ENCODE measurements at places on chromosomes 4 and X.
A peak's percentile ranks its signal among the peaks of the same experiment; 100 is the strongest.

DNA sequence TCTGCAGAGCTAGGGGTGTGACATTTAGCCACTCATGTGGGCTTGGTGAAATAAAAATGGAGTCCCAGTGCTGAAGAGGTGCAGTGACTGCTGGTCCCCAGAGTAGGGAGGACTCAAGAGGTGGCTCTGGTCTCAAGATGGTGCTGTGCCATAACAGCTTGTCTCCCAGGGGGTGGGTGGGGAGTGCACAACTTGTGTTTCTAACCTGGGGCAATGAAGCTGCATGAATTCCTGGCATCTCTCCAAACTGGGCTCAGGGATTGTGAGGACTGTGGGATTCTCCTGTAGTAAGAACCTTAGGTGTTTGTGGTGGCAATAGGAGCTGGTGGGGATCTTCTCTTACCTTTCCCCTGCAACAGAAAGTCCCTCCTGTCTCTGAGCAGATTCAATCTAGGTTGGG is 278.9 kb upstream of the SFRP2 start:
- no peak for DNase-seq

GRCh38 chr4:42399393-42399792 is 2.1 kb downstream of the SHISA3 start:
- no peak for DNase-seq

GRCh38 chr4:85084371-85085094 is 118.0 kb upstream of the WDFY3 start:
- no peak for DNase-seq

- DNase-seq: no peak
Observed at GRCh38 chr4:109040441-109040840, 262.0 kb downstream of the COL25A1 start.

- DNase-seq: no peak
Observed at GRCh38 chrX:18394477-18394876, 30.9 kb upstream of the CDKL5 start.

- DNase-seq: no peak
Observed at GRCh38 chr4:126766241-126766640, 866.5 kb upstream of the INTU start.

DNA sequence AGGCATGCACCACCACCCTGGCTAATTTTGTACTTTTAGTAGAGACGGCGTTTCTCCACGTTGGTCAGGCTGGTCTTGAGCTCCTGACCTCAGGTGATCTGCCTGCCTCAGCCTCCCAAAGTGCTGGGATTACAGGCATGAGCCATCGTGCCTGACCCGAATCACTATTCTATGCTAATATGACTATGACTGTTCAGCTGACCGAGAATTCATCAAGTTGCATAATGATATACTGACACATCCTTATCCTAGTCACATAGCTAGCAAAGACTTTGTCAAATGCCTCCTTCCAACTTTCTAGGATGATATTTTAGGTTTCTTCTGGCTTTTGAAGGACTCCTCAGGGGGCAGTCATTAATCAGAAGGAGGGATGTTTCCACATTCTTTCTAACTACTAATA is 4.8 kb upstream of the GPM6B start:
- no peak for DNase-seq

- no peak for DNase-seq
Observed at GRCh38 chr4:2024683-2025082, 15.9 kb upstream of the NELFA start.

DNA sequence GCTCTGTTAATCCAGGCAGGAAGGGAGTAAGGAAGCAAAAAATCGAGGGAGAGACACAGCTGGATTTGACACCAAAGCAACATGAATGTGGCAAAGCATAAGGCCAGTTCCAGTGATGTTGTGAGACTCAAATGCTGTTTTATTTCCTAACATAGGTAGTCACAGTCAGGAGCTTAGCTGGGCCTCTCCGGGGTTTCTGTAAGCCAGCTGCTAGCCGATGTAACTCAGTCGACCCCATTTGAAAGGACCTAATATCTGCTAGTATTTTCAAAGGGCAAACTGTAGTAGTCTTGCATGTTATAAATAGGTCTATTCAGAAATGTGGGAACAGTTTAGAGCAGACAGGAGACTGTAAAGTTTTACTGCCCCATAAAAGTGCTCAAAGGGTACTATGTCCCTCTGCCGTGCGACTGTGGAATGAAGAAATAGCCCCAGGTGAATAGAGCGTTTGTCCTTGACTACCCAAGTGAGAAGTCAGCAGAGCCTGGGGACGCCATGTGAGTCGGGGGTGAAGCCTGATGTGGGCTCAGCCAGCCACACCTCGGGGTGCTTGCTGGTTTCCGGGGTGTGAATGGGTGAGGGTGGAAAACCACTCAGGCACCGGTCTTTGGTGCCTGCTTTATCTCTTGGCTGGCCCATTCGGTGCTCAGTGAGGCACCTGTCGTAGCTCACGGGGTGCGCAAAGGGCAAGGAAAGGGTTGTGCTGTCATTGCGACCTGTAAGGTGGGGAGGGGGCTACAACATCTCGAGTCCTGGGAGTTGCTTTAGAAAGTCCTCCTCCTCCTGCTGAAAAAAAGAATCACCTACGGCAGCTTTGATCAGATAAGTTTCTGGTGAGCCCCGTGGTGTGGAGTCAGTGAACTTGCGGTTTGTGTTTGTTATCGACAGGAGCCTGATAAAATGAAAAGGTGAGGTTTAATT is 745 bp downstream of the TRIM2 start:
- DNase-seq: peak; percentile 48

Measured in activated CD8-positive, alpha-beta memory T cell treated with anti-CD3 and anti-CD28 coated beads, Interleukin-2, amount 10 ng/mL, durations not matched to agents 7 days and 5 days (primary cell).